Right ventricle myocardium inferior (tissue), 1 donor: ENCODE measurements at places on chromosomes 1 and 21.

- no peak for DNase-seq
Measured at GRCh38 chr1:20480951-20481617, 4.9 kb downstream of the CAMK2N1 start.

- no peak for DNase-seq
Measured at GRCh38 chr1:206411321-206411720, 59.0 kb upstream of the IKBKE start.

DNA sequence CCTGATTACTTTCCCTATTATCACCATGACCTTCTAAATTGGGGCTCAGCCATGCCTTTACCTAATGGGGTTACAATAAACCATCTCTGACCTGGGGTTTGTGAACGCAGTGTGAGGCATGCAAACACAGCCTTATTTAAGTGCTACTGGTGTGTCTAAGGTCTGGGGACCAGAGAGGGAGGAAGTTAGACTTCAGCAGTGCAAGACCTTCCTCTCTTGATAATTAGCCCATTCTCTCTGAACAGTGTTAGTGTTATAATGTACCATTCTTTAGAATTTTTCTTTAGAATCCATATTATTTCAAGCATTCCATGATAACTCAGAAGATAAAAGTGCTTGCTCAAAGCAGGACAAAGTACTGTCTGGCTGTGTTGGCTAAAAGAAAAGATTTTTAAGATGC lies 10.5 kb upstream of the LRRC8D start:
- DNase-seq = no peak

GRCh38 chr1:167086033-167086432 lies 4.1 kb downstream of the GPA33 start:
- DNase-seq = no peak

GRCh38 chr1:5706239-5706638 lies 286.0 kb downstream of the NPHP4 start:
- no peak for DNase-seq

- no peak for DNase-seq
Measured at GRCh38 chr1:26020330-26020768, 1.2 kb upstream of the EXTL1 start.

GRCh38 chr1:177862916-177863315 lies 106.9 kb downstream of the SEC16B start:
- DNase-seq = no peak

GRCh38 chr1:10941891-10942541 lies 70.4 kb upstream of the TARDBP start:
- DNase-seq = no peak

GRCh38 chr1:20484519-20485462 lies 1.2 kb downstream of the CAMK2N1 start:
- DNase-seq = peak; percentile 53

DNA sequence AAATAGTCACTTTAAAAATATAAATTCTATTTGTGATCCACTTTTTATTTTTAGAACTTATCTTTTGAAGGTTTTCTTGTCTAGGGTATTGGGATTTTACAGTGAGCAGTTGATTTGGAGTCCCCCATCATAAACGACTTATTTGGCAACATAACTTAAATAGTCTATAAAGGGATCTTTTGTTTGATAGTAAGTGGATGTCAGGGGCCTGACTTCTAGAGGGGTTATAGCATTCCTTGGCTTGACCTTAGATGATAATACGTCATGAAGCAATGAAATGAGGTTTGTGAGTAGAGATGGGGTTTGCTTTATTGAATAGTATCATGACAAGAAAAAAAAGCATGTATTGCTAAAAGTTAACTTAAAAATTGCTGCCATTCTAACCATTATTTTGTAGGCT lies 17.8 kb downstream of the VPS45 start:
- no peak for DNase-seq

DNA sequence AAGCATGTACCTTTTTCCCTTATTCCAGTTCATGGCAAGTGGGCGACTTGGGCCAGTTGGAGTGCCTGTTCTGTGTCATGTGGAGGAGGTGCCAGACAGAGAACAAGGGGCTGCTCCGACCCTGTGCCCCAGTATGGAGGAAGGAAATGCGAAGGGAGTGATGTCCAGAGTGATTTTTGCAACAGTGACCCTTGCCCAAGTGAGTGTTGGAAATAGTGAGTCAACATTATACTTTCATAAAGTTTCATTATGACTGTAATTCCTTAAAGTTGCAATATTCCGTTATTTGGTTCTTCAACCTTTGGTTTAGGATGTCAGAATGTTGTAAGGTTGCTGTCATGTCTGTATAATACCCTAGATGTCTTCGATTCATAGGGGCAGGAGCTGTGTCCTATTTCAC lies 230.5 kb downstream of the TPR start:
- no peak for DNase-seq

- DNase-seq = peak; percentile 74
Measured at GRCh38 chr1:117059334-117059677, 820 bp upstream of the TTF2 start.

DNA sequence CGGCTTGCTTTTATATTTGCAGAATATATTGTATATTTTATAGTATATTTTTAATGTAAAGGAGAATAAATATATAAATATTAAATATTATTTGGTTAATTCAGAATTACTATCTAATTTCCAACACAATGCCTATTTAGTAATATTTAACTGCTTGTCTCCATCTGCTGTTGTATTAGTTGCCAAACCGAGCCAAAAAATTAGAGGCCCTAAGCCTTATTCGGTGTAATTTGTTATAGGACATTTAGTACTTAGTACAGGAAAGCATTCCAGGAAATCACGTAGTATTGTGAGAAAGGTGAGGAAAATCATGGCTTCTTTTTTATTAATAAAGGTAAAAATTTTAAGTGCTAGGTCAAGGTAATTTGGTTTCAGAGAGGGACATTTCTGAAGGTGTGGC lies 93.8 kb downstream of the DNM3 start:
- DNase-seq = no peak

- DNase-seq = no peak
Measured at GRCh38 chr1:69639159-69639558, 71.4 kb downstream of the LRRC7 start.

- DNase-seq = no peak
Measured at GRCh38 chr1:22104865-22105437, 37.9 kb downstream of the WNT4 start.

DNA sequence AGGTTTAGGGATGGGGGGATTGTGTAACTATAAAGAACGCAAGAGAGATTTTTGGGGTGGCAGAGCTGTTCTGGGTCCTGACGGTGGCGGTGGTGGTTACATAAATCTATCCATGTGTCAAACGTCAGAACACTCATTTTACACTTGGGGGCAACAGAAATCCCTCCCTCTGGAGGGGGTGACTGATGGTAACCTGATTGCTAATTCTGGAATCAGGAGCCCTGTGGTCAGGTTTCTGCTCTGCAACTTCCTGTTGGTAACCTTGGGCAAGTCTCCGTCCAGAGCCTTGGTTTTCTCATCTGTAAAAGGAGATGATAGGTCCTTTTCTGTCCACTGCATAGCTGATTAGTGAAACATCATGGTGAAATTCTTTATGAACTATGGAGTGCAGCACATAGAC lies 40.9 kb downstream of the ALPL start:
- DNase-seq = no peak

DNA sequence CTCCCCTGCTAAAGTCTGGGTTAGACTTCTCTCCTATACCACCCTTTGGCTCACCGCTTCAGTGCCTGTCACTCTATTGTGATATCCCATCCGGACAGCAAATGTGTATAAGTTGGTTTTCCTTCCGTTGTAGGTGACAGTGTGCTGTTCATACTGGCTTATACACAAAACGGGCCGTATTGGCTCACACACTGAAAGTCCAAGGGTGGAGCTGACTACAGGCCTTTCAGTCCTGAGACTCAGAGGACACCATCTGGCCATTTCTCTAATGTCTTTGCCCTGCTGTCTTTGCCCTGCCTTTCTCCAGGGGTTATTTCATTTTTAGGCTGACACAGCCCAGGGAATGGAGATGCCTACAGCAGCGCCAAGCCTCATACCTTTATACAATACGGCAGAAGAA lies 90.7 kb downstream of the URB2 start:
- no peak for DNase-seq

- DNase-seq = no peak
Measured at GRCh38 chr1:94973309-94973922, 46.5 kb upstream of the CNN3 start.

- no peak for DNase-seq
Measured at GRCh38 chr1:186016856-186017255, 282.7 kb downstream of the HMCN1 start.

- peak; percentile 42 for DNase-seq
Measured at GRCh38 chr1:1001057-1001783, 1.3 kb upstream of the HES4 start.

GRCh38 chr1:112704934-112705627 lies 1.8 kb downstream of the RHOC start:
- peak; percentile 90 for DNase-seq

GRCh38 chr1:23362218-23362713 lies 7.4 kb downstream of the ZNF436 start:
- no peak for DNase-seq

DNA sequence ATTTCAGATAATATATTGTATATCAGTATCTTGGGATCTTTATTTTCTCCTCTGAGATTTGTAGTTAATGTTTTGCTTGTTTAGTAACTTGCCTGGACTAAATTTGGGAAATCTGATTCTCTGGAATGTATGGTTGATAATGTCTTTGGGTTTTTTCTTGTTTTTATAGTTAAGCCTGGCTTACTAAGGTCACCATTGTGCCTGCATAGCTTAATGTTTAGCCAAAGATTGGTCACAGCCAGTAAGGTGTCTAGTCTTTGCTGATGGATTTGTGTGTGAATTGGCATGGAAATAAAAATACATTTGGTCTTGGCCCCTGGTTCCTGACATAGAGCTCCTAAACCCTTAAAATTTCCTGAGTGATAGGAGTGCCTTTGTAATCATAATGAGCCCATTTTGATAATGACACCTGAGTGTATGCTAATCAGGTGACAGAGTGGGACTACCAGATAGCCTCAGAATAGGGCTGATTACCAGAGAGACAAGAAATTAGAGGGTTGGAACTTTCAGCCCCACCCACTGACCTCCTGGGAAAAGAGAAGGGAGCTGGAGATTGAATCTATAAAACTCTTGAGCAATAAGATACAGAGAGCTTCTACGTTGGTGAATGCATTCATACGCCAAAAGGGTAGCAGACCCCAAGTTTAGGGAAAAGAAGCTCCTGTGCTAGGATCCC lies 47.9 kb upstream of the NUF2 start:
- no peak for DNase-seq

DNA sequence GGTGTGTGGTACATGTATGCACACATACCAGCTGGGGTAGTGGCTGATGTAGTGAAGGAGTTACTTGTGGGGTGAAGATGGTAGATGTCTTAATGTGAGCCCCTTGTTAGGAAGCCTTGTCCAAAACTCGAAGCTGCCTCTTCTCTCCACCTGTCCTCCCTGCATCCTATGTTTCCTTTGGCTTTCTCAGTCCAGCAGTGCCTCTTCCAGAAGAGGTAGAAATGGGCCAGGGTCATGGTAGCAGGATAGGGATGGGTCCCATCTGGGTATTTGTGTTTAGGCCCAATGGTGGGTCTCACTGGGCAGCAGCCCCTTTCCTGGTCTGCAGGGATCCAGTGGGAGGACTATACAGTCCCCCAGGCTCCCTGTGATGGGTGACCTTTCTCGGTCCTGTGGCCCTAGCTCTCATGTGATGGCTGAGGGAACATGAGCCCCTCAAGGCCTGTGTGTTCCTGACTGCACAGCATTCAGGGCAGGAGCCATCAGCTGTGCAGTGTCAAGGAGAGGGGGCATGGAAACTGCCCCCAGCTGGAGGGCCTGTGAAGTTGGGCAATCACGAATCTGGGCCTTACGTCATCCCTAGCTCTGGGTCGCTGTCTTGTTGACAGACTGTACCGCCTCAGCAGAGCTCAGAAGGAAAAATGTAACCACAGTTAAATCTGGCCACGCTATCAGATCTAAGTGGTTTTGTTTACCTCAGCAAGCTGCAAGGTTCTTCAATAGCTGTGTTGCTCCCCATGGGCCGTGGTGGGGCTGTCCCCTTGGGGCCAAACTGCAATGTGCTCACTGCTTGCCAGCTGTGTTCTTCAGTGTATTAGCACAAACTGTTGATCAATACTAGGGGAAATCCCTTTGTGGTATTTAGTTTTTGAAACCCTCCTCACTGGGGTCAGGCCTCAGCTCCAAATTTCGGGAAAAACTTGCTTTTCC lies 82.7 kb downstream of the NOS1AP start:
- DNase-seq = no peak

GRCh38 chr1:215623162-215623561 lies 56.1 kb downstream of the KCTD3 start:
- no peak for DNase-seq

DNA sequence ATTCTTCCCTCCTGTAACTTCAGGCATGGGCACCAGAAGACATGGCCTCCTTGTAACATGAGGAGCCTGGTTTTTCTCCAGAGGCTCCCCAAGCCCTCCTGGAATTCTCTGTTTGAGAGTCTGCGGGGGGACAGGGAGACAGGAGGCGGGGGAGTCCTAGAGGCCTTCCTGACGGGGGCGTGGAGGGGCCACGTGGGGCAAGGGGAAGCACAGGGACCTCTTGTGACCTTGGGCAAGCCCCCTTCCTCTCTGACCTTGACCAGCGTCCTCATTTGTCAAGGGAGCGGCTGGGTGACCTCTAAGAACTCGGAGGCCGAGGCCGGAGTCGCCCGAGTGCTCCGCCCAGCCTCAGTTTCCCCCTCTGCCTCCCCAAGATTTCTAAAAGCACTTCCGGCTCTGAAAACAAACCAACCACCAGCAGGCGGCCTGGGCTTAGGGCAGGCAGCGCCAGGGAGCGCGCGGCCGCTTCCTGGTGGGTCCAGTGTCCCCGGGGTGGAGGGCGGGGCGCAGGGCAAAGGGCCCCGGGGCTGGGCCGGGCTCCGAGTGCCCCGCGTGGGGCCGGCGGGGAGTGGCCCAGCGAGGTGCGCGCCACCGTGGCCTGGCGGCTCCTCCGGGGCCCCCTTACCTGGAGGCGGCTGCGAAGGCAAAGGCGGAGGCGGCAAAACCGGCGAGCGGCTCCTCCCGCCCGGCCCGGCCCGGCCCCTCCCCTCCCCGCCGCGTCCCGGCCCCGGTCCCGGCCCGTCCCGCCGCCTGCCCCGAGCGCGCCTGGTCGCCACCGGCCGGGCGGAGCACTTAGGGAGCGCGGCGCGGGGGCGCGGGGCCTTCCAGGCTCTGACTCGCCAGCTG lies at the start of gene TMCO4:
TMCO4 (minus strand) TSS at position 687 of the 846 bp plus-strand sequence. CDS start 19,158 bp downstream, outside the sequence.
- DNase-seq = peak; percentile 88

GRCh38 chr1:1144122-1144842 lies 28.4 kb upstream of the C1orf159 start:
- no peak for DNase-seq
